ENCODE measurements at places on chromosomes 4 and X.

- DNase-seq: no peak
These were observed 75.1 kb downstream of the ADGRL3 start for GRCh38 chr4:61275241-61275640.

DNA sequence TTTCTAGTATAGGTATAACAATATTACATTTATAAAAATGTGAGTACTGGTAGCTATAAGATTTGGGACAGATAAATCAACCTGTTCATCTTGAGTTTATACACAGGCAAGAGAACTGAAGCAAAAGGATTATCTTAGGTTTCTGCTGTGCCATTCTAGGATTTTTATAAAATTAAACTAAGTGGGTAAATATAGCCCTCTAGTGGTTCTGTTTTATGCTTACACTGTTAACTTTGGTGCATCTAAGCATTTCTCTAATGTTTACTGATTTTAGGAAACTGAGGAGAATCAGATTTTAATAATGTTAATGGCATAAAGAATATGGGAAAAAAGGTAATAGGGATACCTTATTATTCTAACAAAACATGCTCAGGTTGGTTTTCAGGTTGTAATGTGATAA lies 1.1 kb upstream of the RRH start:
- no peak for DNase-seq

GRCh38 chr4:168813890-168814289 lies 196.2 kb downstream of the CBR4 start:
- DNase-seq: no peak

GRCh38 chrX:106177982-106178321 lies 9.8 kb downstream of the PWWP3B start:
- no peak for DNase-seq

DNA sequence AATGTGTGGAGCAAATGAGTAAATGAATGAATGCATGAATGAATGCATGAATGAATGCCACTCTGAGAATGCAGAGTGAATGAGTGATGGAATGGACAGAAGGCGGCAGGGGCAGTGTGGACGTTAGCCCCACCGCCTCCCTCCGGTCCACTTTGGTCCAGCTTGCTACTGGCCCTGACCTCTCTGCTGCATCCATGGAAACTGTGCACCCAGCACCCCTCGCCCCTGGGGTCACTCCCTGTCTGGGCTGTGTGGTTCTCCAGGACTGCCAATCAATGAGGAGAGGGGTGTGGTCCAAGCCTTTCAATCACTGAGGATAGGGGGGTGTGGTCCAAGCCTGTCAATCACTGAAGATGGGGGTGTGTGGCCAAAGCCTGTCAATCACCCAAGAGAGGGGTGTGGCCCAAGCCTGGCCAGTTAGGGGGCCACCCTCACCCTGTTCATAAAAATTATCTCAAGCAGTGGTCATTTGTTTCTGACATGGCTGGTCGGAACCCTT lies 39.2 kb upstream of the ASMTL start:
- no peak for DNase-seq

GRCh38 chrX:262381-262909 lies 18.7 kb upstream of the PLCXD1 start:
- no peak for DNase-seq

GRCh38 chr4:159105761-159106243 lies 2.9 kb downstream of the RAPGEF2 start:
- DNase-seq: peak; percentile 93

DNA sequence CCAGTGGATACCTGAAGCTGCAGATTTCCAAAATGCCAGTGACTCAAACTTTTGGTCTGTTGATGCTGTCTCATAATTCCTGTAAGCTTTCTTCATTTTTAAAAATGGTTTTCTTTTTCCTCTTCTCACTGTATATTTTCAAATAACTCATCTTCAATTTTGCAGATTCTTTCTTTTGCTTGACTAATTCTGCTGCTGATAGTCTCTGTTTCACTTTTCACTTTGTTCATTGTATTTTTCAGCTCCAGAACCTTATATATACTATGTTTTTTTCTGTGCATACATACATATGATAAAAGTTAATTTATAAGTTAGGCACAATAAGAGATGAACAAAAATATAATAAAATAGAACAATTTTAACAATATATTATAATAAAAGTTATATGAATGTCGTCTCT lies 237.7 kb upstream of the GPRIN3 start:
- DNase-seq: no peak

DNA sequence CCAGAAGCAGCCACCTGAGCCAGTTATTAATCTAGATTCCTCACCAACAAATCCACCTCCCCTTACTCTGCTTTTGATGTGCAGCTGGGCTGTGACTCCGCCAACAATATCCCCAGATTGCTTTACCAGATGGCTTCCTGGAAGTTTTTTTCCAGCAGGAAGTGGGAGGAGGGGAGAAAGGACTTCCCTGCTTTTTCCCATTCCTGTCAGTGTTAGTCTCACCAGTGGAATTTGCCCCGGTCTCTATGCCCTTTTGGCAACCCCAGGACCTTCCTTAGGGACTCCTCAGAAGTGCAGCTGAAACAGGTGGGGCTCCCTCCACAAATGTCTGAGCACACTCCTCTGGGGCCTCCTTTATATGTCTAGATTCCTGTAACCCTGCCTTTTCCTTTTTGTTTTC lies 465.2 kb upstream of the IGFBP7 start:
- DNase-seq: no peak

GRCh38 chrX:118183606-118184005 lies 67.0 kb upstream of the KLHL13 start:
- DNase-seq: no peak

- DNase-seq: peak; percentile 41
These were observed 32.4 kb upstream of the RBPJ start for GRCh38 chr4:26288355-26288909.

All from astrocyte (in vitro differentiated cells and primary cell).